ENCODE measurements at places on chromosomes 2 and 18.
A peak's percentile ranks its signal among the peaks of the same experiment; 100 is the strongest.

GRCh38 chr18:76948345-76948744, 126.0 kb downstream of the ZNF236 start:
- DNase-seq = no peak

- no peak for DNase-seq
These were observed 353.9 kb downstream of the PID1 start for GRCh38 chr2:228917220-228917619.

- peak; percentile 81 for DNase-seq
These were observed 39.2 kb downstream of the ABCG8 start for GRCh38 chr2:43877782-43878464.

DNA sequence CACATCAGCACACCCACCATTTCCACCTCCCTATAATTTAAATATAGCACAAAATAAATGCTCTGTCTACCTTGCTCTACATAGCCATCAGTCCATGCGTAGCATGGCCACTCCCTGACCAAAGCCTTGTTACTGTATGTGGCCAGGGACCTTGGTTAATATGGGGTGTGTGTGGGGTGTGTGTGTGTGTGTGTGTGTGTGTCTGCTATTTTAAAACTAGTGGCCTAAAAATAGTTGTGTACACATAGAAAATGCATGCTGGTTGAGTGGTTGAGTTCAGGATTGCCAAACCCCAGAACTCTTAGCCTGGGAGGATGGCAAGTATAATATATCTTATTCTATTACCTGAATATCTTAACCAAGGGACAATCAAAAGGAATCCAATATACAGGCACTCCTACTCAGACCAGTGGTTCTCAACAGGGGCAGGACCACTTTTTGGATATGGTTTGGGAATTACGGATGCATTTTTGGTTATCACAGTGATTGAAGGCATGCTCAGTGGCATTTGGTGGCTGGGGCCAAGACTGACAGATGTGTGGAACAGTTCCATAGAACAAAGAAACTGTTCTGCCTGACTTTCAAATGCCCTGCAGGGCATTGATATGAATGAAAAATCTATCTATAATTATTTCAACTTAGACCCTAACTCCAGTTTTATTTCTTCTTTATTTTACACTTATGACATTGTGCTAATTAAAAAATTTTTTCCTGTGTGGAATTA, 72.3 kb upstream of the PSME4 start:
- DNase-seq = no peak

DNA sequence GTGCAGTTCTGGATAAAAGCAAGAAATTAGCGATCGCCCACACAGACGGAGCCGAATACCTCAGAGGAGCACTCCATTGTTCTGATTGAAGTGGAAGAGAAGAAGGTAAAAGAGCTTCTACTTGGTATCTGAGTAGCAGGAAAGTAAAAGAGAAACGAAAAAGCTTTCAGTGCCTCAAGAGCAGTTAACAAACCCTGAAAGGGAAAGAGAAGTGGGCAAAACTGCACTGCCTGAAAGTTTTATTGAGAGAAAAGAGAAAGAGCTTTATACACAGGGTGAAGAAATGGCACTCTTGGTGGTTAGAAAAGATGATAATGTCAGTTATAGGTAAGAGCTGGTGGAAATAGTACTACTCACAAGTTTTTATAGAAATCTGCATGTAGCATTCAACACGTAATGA, 192.8 kb downstream of the CDCA7 start:
- no peak for DNase-seq

DNA sequence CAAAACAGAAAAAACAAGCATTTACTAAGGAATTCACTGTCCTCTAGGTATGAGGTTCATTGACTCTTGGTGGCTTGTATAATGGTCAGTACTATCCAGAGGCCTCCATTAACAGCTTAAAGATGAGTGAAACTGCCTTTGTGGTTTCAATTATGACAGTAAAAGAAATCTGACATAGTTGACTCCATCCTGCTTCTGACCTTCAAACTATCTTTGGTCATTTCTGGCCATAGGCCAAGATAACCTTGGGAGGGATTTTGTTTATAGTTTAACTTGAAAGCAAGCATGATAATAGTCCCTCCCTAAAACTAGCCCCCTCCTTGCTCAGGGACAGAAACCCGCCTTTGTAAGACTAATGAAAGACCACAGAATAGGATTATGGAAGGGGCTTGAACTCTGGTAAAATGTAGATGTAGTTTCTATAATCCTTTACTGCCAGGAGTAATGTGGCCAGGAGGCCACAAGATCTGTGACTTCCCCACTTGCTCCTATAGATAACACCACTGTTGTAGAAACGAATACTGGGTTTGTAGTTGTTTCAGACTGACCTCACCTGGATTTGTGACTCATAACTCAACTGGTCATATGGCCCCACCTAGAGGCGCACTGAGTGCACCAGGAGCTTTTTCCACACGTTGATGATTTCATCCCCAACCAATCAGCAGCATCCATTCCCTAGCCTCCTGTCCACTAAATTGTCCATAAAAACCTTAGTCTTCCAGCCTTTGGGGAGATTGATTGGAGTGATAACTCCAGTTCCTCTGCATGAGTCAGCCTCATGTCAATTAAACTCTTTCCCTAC, 8.6 kb upstream of the PLEKHM3 start:
- no peak for DNase-seq

DNA sequence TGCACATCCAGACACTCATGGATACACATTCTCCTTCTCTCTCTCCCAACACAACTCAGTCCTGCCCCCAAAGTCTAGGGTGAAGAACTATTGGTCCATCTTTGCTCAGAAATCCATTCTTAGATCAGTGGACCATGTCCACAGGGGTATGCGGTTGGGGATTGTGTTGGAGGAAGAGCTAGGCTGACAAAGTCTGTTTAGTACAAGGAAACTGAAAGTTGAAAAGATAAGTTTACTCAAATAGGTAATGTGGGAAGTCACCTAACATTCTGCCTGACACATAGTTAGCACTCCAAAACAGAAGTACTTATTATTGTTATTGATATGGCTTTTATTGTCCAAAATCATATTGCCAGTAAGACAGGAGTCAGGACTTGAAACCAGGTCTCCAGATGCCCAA, 55.9 kb downstream of the ALK start:
- DNase-seq = no peak

DNA sequence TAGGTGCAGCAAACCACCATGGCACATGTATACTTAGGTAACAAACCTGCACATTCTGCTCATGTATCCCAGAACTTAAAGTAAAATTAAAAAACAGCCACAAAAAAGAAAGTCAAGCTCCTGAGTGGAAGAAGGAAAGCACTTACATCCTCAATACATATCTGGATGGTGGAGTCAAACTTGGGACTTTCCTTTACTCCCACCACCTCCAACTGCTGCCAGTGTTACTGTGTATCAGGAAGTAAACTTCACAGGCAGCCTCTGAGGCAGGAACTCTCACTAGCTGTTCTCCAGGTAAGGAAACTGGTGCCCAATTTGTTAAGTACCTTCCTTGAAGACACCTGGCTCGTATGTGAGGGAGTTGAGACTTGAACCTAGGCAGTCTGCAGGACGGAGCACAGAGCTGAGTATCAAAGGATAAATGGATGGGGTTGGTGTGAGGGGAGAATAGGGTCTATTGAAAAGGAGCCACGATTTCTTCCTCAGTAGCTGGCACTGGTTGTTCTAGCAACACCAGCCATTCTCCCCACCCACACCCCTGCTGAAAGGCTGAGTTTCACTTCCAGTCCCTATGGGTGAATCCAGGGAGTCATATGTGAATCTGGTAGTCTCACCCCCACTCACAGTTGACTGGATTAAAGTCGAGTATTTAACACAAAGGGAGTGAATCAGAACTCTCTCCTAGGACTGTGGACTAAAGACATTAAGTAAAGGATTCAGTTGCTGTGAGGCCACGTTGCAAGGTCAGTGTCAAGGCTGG, 50.0 kb upstream of the GPR39 start:
- DNase-seq = no peak

DNA sequence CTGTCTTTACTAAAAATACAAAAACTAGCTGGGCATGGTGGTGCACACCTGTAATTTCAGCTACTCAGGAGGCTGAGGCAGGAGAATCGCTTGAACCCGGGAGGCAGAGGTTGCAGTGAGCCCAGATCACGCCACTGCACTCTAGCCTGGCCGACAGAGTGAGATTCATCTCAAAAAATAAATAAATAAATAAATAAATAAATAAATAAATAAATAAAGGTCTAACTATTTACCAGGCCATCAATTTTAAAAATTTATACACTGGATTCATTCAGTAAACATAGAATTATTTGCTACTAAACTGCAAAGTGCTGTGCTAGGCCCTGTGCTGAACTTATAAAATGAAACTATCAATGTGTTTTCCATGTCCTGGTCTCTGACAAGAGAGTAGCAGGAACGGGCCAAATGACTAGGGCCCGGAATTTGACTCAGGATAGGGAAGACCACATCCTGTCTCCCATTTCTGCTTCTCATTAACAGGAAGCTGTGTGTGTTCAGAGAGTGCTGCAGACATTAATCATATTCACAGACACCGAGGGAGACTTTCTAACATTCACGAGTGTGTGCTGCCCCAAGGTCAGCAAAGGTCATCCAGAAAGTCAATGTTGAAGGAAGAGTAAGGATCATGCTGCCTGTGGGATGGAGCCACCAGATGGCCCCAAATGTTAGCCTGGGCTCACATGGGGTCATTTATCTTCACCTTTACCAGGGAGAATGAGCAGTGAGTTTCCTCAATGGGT, 95.8 kb downstream of the SPP2 start:
- DNase-seq = no peak

- no peak for DNase-seq
These were observed 3.4 kb upstream of the RTP5 start for GRCh38 chr2:241865957-241866789.

DNA sequence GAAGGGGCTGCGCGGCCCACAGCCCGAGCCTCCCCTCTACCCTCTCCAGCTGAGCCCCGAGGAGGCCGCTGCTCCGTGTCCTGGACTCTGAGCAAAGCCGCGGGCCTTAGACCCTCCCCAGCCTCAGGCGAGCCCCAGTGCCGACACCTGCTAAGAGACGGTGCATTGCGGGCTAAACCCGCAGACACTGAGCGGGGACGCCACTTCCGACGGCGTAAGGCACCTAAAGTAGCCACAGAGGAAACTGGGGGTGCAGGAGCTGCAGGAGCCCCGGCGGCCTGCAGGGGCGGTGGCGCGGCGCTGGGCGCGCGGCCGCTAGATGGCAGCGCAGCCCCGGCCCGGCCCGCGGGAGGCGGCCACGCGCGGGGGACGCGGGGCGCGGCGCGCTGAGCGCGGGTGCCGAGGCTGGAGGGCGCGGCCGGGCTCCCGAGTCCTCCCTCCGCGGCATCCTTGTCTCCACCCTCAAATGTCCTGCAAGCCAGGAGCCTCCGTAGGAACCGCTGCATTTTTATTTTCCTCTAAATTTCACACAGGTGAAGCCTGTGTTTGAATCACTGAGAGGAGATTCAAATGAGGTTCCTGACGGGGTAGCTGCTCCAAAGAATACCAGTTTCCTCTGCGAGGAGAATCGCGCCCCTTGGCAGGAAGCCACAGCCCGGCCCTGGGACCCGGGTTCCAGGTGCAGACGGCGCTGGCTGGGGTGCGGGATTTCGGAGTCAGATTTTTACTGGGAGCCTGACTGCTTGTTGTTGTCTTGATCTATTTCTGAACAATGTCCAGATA, 650.5 kb downstream of the GALR1 start:
- peak; percentile 49 for DNase-seq

- DNase-seq = peak; percentile 56
These were observed 829 bp downstream of the ACVR1C start for GRCh38 chr2:157627594-157628476.

DNA sequence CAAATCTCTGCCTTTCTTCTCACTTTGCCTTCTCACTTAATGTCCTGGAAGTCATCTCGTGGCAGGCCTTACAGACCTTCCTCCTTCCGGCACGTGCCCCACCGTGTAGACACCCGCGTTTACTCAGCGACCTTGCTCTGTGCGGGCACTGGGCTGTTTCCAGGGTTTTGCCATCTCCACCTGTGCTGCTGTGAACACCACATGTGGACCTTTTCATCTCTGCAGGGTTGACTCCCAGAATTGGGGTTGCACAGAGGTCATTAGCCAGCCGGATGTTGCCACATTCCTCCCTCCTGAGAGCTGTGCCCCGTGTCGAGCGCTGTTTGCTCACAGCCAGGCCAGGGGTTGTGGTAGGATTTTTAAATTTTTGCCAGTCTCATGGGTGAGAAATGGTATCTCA, 25.4 kb downstream of the KCNG2 start:
- DNase-seq = no peak

DNA sequence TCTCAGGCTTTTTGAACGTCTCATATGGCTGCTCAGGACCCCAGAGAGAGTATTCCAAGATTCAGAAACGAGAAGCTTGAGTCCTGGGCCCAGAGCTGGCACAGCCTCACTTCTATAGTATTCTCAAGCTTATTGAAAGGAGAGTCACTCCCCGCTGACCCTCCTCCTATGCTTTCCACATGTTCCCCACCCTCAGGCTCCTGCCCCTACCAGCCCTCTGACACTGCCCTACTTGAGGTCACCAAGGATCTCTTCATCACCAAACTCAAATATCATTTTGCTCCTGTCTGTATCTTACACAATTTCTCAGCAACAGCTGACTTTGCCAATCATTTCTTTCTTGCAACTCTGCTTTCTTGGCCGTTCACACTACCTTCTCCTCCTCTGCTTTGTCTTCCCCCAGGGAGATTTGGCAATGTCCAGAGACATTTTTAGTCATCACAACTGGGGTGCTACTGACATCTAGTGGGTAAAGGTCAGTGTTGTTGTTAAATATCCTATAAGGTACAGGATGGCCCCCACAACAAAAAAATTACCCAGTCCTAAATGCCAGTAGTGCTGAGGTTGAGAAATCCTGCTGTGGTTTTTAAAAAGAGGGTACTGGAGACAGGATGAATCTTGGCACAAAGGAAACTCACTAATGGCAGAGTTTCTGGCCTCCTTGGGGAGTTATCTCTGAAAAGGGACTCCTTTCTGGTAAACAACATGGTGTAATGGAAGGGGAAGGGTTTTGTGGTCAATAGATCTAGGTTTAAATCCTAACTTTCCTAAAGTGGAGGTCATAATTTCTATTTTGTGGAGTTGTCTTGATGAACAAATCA, 26.9 kb upstream of the INSIG2 start:
- no peak for DNase-seq

GRCh38 chr2:178829299-178829960, 22.2 kb upstream of the TTN start:
- no peak for DNase-seq

DNA sequence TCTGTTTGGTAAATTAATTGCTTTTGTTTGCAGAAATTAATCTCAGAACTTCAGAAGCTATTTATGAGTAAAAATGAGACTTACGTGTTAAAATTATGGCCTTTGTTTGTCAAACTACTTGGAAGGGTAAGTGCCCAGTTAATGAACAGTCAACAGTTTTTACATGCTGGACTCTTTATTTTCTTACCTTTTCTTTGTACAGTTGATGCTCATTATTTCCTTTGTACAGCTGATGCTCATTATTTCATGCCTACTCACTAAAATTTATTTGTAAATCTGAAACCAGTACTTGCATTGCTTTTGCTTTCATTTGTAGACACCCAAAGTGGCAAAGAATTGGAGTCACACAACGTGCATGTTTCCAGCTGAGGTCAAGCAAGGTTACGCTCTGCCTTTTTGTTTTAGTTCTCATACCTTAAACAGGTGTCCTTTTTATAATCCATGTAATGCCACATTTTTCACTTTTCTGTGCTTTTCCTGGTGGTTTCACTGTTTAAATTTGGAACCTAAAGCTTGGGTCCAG, 13.3 kb downstream of the RIF1 start:
- DNase-seq = no peak

- no peak for DNase-seq
These were observed 94.2 kb downstream of the POLR1A start for GRCh38 chr2:86011449-86011941.

- no peak for DNase-seq
These were observed 375.0 kb upstream of the ZEB2 start for GRCh38 chr2:144894612-144895599.

GRCh38 chr2:178414266-178415247, 36.4 kb downstream of the PRKRA start:
- peak; percentile 81 for DNase-seq

All from stimulated activated CD4-positive, alpha-beta T cell treated with anti-CD3 and anti-CD28 coated beads, Interleukin-2, amount 100 ng/mL, for 24 hours (primary cell).